ENCODE measurements at places on chromosomes 6 and 20.

DNA sequence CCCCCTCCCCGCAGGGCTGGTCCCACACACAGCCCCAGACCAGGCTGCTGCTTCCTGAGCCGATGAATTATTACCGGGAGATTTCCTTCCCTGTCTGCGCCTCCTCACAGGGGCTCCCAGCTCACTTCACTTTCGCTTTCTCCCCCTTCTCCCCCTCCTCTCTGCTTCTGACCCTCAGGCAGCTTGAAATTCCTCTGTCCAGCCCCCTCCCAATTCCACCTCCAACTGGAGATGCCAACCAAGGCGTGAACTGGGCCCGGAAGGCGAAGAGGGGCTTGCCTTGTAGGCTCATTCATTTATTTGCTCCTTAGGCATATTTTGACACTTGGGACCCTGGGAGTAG, 1.7 kb upstream of the TCF15 start:
- no peak for DNase-seq

- no peak for DNase-seq
Measured at GRCh38 chr20:63490416-63490815, 8.5 kb downstream of the EEF1A2 start.

DNA sequence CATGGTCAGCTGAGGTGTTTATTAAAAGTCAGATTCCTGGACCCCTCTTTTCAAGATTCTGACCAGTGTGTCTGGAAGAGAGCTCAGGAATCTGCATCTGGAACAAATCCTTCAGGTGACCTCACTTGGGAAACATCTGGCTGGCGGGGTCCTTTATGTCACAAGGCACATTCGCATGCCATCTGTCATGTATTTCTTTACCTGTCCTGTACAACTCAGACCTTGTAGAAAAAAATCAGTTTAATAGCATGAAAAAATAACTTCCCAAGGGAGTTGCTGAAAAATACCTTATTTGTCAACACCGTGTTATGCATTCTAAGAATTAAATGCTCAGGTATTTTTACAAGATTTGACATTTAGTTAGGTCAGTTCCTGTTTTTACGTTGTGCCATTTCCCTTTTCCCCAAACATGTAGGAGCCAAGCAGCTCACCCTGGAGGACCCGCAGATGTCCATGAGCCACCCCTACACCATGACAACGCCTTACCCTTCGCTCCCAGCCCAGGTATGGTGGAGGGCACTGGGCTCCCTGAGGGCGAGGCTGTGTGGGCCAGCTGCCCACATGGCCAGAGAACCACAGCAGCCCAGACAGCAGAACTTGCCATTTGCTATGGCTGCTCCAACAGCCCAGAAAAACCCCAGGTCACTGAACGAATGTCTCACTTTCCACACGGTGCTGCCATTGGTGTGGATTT, 4.0 kb downstream of the IRF4 start:
- no peak for DNase-seq

DNA sequence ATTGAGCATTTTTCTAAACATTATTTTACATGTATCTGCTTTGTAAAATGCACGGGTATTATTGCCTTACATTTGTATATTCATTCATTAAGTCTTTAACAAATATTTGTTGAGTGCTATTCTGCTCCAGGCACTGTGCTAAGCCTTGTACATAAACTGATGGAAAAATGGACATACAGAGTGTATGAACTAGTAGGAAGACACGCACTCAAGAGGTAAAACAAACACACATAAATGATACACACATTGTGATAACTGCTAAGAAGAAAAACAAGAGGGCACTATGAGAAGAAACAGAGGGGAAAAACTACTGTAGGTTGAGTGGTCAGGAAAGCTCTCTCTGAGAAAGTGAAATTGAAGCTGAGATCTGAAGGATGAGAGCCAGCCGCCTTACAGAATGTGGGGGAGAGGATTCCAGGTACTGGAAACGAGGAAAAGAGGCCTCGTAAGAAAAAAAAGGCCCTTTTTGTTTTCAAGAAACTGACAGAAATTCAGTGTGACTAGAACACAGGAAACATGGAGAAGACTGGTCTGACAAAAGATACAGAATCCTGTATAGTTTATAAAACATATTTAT, 117.5 kb downstream of the EYA4 start:
- DNase-seq, result no peak

DNA sequence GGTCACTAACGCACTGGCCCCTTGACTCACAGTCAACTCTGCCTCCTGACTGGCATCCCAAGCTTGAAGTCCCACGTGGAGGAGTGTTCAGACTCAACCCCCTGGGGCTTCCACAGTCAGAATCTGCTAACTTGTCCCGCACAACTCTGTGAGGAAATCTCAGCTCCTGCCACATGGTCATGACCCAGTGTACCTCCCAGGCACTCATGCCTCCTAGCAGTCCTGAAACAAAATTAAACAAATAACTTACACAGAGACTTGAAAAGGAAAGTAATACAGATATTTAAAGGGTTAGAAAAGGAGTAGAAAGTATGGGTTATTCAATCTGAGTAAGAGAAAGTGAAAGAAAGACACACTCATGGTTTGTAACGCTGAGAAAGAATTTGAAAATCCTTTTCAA, 134.9 kb downstream of the GMDS start:
- no peak for DNase-seq
